ENCODE measurements at places on chromosomes 5 and 9.

GRCh38 chr9:20256284-20256948 is 365.9 kb downstream of the MLLT3 start:
- DNase-seq: no peak

GRCh38 chr9:38057416-38058195 is 11.4 kb downstream of the SHB start:
- DNase-seq: no peak

DNA sequence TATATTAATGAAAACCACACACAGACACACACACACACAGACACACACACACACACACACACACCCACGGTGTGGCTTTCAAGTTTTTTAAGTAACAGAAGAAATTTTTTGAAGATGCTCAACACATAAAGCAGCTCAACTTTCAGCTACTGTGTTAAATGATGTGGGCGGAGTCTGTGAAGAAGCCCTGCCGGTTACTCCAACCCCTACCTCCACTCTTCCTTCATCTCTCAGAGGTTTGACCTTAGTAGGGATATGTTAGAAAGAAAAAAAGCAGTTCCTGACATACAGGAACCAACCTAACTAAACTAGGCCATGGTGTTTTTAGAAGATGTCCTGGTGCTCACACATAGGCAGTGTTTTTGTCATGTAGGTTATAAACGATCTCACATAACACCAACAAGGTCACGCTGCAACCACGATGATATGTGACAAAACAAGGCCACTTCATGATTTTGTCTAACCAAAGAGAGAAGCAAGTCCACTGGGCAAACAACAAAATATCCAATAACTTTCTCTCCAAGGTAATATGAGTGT is 112.8 kb downstream of the EMB start:
- DNase-seq: no peak

DNA sequence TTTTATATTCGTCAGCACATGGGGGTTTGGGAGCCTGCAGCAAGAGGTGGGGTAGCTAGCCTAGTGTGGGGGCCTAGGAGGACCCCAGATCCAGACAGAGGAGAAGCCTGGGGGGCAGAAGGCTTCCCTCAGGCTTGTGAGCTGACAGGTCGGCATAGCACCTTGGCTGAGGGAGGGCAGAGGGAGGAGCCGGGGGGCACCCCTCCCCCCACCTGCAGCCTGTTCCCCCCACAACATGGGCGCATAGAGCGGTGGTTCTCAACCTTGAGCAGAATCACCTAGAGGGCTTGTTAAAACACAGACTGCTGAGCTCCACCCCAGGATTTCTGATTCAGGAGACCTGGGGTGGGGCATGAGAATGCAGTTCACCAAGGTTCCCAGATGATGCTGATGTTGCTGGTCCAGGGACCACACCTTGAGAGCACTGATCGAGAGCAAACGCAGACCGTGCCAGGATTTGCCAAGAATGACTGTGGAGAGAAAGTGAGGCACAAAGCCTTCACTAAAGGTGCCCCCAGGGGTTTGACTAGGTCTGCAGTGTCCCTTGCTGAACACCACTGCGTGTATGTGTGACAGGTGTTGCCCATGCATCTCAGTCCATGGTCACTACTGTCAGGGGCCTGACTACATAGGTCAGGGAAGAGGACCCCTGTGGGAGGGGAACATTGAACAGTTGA is 163.3 kb downstream of the MACROH2A1 start:
- DNase-seq: no peak

DNA sequence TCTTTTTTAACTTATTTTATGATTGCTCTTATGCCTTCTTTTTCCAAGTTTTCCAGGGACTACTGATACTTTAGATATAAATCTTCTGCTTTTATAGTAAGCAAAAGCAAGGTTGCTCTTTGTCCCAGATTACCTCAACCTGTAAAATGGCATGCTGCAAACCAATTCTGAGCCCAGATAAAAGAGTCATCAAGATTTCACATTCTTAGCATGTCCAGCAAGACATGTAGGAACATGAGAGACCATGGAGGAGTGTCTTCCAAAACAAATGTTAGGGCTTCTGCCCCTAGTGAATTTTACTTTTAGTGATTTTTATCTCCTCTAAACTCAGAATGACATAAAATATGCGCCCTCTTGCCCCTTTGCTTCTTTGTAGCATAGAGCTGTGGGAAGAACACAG is 7.0 kb upstream of the CDC20B start:
- DNase-seq: no peak

Measured in activated CD4-positive, alpha-beta T cell treated with anti-CD3 and anti-CD28 coated beads for 4 hours (primary cell).